ENCODE measurements at places on chromosomes 7 and 10.

- DNase-seq = no peak
These were observed 327.3 kb upstream of the NRP1 start for GRCh38 chr10:33661580-33662336.

DNA sequence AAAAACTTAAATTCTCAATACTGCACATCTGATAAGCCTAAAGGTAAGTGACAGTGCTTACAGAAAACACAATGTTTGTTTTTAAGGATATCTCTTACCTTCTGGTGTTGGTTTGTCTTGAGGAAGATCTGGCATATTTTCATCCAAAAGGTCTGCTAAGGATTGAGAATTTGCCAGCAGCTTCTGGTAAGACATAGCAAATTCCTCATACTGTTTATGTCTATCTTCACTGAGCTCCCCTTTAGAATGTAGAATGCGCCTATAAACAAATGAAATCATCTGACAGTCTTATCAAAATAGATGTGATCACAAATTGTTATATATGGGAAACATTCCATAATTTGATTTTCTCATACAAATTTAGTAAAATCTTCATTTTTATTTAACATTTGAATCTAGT lies 28.7 kb downstream of the UPF2 start:
- no peak for DNase-seq

DNA sequence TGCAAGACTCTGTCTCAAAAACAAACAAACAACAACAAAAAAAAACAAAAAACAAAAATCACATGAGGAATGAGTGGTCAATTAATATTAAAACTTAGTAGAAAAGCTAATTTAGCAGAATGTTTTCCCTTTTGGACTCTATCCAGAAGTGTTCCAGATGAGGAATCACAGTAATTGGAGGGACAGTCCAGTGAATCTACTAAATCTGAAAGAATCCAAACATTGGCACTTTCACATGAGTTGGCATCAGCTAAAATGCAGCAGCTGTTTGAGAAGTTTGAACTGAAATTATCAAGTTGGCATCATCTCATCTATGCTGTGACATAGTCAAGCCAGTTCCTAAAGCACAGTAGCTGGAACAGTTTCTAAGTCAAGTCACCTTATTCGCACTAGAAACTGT lies 367.8 kb downstream of the PPP1R3A start:
- DNase-seq = no peak

GRCh38 chr10:72079356-72079755 lies 9.0 kb downstream of the SPOCK2 start:
- DNase-seq = peak; percentile 67

- no peak for DNase-seq
These were observed 58.5 kb downstream of the PHYHIPL start for GRCh38 chr10:59234816-59235429.

DNA sequence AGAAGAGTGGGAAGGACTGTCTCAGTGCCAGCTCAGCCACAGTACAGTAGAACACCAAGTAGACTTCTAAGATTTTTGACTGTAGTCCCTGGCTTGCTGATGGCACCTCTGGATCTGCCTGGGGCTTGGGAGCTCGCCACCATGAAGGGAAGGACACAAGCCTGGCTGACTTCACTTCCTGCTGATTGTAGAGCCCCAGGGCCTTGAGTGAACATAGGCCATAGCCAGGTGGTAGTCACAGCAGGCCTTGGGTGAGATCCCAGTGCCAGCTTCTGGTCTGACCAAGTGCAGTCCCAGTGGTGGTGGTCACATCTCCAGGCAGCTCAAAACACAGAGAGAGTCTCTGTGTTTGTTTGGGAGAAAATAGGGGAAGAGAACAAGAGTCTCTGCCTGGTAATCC lies 57.6 kb upstream of the HBP1 start:
- DNase-seq = no peak

DNA sequence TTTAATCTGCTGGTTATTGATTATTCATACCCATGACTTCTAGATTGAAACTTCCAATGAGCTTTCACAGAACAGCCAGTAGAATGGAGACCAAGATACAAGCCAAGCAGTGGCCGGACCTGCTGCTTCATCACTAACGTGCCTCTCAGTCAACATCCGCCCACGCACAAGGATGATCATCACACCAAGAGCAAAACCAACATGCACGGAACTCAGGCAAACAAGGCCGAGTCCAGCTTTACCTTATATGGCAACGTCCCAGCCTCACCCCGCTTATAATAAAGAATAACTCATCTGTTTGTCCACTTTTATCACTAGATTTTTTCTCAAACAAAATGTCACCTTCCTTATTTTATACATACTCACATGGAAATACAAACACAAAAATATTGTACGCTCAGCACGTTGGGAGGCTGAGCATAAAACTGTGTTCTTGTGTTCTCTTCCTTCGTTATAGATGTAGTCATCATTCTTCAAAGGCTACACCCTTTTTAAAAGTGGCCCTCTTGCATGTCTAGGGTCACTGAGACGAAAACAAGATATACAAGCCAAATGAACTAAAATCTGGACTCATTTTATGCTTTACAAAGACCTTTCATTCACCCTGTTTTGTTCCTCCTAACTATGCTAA lies 122.7 kb downstream of the SFMBT2 start:
- peak; percentile 14 for DNase-seq

DNA sequence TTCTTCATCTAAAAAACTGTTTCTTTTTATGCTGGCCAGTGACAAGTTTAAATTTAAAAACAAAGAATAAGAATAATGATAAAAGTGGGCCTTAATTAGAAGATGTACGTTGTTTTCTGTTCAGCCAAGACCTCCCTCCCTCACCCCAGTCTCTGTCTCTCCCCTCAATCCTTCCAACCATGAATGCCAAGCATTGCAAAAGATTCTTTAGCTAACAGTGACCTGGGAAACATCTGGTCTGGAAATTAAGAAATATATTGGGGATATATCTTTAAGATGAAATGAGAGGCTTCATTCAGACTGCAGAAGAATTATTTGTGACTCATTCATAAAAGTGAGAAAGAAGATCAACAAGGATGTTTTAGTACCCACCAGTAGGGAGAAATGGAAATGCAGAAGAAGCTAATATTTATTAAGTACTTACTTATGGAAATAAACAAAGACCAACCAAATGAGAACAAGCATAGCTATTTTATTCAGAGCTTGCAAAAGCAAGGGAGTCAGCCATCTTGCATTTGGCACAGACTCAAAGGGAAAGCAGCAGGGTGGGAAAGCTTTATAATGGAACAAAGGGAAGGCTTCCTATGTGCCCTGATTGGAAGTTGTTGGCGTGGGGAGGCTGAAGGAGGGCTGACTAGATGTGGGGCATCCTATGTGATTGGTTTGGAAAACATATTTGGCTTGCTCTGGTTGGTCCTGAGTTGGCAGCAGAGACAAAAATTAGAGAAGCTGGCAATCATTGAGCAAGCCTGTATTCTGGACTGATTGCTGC lies 595.4 kb upstream of the GHITM start:
- no peak for DNase-seq

DNA sequence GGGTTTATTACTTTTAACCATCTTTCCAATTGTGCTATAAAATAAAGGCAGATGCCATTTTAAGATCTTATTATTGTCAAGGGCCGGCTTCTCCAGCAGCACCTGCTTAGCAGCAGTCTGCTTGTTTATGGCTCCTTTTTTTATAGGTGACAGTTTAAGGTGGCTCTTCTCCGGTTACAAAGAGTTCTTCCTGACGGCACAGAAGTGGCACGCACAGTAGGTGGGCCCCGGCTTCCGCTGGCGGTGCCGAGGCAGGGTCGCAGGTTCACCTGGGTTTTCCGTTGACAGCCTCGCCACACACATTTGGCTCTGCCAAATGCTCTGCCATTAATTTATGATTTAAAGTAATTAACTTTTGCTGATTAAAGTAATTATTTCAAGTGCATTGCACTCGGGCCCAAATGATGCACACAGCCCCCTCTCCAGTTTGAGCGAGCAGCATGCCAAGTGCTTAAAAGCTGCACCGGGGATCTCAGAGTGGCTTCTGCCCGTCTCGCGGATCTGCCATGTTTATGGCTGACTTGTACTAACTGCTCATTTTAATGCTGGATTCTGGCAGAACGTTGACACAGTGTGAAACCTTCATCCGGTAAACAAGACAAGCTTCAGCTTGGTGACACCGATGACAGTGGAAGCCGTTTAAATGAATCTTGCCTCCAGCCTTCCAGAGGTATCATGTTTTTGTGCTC lies 355.1 kb upstream of the MKI67 start:
- no peak for DNase-seq

DNA sequence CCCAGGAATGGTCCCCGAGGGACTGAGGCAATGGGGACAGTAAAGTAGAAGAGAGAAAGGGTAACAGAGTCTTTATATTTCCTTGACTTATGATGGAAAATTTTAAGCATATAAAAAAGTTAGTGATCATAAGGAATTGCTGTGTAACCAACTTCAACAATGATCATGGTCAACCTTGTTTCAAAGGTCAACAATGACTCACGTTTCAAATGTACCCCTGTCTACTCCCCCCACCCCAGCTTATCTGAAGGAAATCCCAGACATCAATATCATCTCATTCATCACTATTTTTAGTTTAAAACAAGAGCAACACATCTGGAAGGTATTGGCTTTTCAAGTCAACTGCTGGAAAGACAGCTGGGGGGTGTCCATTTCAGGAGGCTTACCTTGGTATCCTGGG lies 92.9 kb downstream of the SMURF1 start:
- no peak for DNase-seq

GRCh38 chr10:112835944-112836451 lies 114.0 kb upstream of the TCF7L2 start:
- DNase-seq = no peak

- no peak for DNase-seq
These were observed 3.1 kb downstream of the HERPUD2 start for GRCh38 chr7:35691827-35692307.

DNA sequence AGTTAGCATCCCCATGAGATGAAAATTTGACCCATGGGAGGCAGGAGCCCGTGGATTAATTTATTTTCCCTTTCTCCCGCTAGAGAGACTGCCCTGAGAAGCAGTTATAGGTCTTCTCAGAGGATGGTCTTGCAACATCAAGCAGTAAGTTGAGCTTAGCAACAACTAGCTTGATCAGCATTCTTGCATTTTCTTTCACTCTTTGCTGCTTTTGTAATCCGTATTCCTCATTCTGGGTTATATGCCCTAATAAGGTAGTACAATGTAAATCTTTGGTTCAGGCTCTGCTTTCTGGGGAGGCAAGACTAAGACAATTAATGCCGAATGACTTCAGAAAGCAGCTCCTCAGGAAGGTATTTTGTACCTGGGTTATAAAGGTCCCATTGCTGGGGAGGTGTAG lies 146.8 kb downstream of the FZD1 start:
- DNase-seq = no peak

DNA sequence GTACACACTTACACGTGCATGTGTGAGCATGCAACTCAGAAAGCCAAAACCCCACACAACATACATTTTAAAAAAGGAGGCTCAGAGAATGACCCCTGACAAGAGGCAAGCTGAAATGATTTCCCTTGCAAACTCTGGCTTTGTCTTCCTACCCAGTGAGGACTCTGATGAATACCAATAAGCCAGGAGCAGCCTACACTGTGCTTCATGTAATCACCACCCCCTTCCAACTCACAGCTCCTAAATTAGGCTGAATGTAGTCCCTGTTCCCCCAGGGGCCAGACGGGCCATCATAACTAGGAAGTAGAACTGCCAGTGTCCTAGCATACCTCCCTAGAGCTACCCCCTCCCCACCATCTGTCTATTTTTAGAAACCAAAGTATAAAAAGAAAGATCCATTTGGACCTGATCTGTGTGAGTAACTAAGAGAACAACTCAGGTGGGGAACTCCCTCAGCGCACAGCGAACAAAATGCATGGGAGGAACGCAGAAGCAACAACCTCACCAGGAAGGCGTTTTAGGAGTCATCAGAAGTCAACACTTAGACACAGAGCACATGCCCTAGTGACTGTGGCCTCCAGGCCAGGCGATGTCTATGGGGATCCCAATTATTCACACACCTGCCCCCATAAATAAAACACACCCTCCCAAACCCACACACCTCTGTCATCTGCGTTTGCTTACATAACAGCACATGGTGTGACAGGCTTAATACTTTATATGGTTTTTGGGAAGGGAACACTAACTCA lies 1.9 kb downstream of the DGKI start:
- DNase-seq = no peak

GRCh38 chr7:73726083-73726466 lies 6.6 kb upstream of the STX1A start:
- DNase-seq = no peak

DNA sequence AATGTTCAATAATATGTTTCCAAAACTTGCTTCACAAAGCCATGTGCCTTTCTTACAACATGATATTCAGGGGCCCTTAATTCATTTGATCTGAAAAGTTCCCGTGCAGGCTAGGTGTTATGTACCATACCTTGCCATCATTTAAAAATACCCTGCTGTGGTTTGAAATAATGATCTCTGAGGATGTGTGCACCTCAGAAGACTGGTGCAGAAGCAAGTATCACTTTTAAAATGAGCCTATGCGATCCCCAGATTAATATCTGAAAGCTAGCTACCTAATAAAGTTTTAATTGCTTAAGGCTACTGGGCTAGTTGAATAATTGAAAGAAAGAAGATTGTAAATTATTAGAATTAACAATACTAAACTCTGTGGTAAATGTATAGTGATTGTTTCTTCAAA lies 262.4 kb downstream of the CDK14 start:
- no peak for DNase-seq

DNA sequence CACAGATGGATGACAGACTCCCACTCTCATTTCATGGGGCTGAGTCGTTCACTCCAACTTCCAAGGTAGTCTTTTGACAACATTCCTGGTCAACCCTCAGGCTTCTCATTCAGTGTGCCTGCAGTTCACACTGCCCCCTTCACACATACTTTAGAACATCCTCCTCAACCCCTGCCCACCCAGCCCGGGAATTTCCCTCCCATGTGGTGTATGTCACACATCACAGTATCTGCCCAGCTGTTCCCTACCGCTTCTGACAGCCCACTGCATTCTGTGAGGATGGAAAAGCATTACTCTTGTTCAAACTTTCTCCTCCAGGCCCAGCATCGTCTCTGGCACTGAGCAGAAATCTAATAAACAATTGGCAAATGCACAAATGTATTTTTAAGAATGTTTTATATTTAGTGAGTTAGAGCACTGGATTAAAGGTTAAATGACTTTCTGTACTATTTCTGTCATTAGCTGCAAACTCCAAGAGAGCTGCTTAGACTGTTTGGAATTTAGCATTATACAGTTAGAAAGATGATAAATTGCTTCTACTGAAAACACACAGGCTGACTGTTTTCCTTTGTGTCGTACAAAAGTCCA lies 110.4 kb downstream of the SFMBT2 start:
- no peak for DNase-seq

All from ecto neural progenitor cell (in vitro differentiated cells).